ENCODE measurements at places on chromosomes 2 and 18.

DNA sequence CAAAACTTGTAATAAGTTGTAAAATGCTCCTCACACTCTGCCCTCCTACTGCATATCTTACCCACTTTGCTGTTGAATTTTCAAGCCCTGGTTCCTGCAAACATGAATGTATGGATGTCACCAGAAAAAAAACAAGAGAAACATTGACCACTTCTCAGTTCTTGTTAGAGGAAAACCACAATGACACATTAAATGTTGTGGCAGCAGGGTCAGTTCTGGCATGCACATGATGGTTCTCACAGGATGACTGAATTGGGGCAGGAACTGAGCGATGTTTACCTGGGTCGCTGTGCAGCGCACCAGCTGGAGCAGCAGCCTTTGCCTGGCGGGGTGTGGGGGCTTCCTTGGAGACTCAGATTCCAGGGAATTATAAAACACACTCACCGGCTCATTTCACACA lies 14.0 kb upstream of the PRKCE start:
- H3K4me3 ChIP-seq, result no peak overlapping the region
- no peak for DNase-seq
- no peak overlapping the region for H3K27ac ChIP-seq
- H3K4me1 ChIP-seq, result no peaks in the 10 kb centered on the region
- no peaks in the 10 kb centered on the region for H3K36me3 ChIP-seq
- no peaks in the 10 kb centered on the region for H3K27me3 ChIP-seq

GRCh38 chr2:228731517-228731916 lies 539.6 kb downstream of the PID1 start:
- no peak for DNase-seq
- H3K27ac ChIP-seq, result no peak overlapping the region
- H3K4me1 ChIP-seq, result no peaks in the 10 kb centered on the region
- H3K36me3 ChIP-seq, result no peaks in the 10 kb centered on the region
- H3K4me3 ChIP-seq, result no peak overlapping the region

DNA sequence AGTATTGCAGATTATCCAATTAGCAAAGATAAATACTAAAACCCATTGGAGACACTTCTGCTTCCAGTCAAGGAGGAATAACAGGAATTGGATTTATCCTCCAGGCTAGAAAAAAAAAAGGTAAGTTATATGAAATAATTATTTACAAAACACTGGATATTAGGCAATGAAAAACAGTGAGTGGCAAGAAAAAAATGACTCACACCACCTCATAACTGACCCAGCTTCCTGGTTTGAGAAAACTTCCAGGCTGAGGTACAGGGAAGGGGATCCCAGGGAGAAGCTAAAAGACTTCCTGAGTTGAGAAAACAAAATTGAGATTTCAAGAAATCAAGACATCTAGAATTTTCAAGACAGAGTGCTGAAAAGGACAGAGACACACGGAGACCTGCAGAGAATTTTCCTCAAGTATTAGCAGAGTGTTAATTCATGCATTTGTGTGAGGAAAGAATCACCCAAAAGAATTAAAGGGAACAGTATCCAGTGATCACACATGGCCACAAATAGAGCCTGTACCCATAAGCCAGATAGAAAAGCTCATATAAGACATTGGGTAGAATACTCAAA lies 17.4 kb downstream of the SRD5A2 start:
- DNase-seq, result no peak
- no peak overlapping the region for H3K4me3 ChIP-seq
- no peaks in the 10 kb centered on the region for H3K27me3 ChIP-seq
- no peak overlapping the region for H3K27ac ChIP-seq
- H3K4me1 ChIP-seq, result no peaks in the 10 kb centered on the region

GRCh38 chr2:10860081-10860813 lies 47.7 kb upstream of the PDIA6 start:
- no peaks in the 10 kb centered on the region for H3K36me3 ChIP-seq
- no peak for DNase-seq
- H3K4me3 ChIP-seq, result no peak overlapping the region
- no peak overlapping the region for H3K27ac ChIP-seq
- H3K27me3 ChIP-seq, result no peaks in the 10 kb centered on the region

DNA sequence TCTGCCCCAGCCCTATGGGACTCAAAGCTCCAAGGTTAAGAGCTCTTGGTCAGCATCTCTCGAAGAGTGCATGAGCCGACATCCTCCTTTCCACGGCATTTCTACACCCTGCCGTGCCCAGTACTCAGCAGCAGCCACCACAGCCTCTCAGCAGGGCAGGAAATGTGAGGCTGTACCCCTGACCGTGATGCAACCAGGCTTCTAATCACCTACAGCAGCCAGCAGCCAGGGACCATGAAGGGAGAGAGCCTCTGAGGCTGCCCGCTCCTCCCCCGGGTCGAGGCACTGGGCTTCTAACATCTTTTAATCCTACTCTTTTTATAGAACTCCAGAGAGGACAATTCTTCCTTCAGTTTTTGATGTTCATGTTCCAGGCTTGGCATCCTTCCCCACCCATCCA lies 6.5 kb downstream of the CYS1 start:
- no peaks in the 10 kb centered on the region for H3K27me3 ChIP-seq
- H3K36me3 ChIP-seq, result no peaks in the 10 kb centered on the region
- no peak overlapping the region for H3K4me3 ChIP-seq
- no peaks in the 10 kb centered on the region for H3K4me1 ChIP-seq

GRCh38 chr2:236667526-236667925 lies 97.9 kb downstream of the ACKR3 start:
- no peaks in the 10 kb centered on the region for H3K4me1 ChIP-seq
- no peak overlapping the region for H3K27ac ChIP-seq
- no peak overlapping the region for H3K4me3 ChIP-seq
- H3K27me3 ChIP-seq, result no peaks in the 10 kb centered on the region

GRCh38 chr18:44502790-44503189 lies 177.9 kb upstream of the SETBP1 start:
- DNase-seq, result no peak
- no peaks in the 10 kb centered on the region for H3K27me3 ChIP-seq
- no peaks in the 10 kb centered on the region for H3K4me1 ChIP-seq
- H3K36me3 ChIP-seq, result no peaks in the 10 kb centered on the region
- no peak overlapping the region for H3K4me3 ChIP-seq
- no peak overlapping the region for H3K27ac ChIP-seq

DNA sequence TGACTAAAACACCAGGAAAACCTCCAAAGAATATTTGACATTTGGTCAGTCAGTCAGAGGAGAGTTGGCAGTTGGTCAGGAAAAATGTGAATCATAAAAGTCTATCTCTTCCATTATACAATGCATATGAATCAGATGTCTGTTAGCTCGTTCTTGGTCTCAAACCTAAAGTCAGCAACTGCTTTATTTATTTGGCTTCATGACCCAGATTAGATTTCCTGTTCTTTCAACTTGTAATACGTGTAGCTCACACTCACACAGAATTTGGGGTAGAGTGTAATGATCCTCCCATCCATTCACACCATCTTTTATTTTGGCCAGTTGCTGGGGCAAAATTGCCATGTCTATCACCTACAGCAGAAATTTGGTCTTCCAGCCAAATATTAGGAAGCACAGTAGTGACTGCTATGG lies 81.9 kb upstream of the COL5A2 start:
- H3K27me3 ChIP-seq, result no peaks in the 10 kb centered on the region
- no peak overlapping the region for H3K4me3 ChIP-seq
- H3K4me1 ChIP-seq, result no peaks in the 10 kb centered on the region
- H3K27ac ChIP-seq, result no peak overlapping the region
- H3K36me3 ChIP-seq, result no peaks in the 10 kb centered on the region

DNA sequence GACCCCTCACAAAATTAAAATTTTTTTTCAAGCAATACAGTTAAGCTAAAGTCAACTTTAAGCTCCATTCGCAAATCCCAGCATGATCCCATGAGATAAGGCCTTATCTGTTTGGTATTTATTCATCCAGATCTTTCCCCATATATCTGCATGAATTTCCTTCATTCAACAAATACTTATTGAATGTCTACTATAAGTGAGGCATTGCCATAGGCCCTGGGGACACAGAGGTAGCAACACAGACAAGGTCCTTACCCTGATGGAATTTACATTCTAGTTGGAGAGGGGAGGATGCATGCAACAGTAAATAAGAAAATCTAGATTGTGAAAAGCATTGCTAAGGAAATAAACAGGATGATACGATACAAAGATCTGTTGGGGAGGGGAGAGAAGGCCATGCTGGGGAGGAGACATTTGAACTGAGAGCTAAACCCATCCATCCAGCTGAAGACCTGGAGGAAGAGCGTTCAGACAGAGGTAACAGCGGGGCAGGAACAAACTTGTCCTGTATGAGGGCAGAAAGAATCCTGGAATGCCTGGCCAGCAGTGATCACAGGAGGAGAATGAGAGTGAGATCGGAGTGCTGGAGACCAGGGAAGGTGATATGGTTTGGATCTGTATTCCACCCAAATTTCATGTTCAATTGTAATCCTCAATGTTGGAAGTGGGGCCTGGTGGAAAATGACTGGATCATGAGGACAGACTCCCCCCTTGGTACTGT lies 71.6 kb downstream of the SDC1 start:
- H3K27me3 ChIP-seq, result no peaks in the 10 kb centered on the region
- H3K27ac ChIP-seq, result no peak overlapping the region
- H3K36me3 ChIP-seq, result no peaks in the 10 kb centered on the region
- no peak for DNase-seq

DNA sequence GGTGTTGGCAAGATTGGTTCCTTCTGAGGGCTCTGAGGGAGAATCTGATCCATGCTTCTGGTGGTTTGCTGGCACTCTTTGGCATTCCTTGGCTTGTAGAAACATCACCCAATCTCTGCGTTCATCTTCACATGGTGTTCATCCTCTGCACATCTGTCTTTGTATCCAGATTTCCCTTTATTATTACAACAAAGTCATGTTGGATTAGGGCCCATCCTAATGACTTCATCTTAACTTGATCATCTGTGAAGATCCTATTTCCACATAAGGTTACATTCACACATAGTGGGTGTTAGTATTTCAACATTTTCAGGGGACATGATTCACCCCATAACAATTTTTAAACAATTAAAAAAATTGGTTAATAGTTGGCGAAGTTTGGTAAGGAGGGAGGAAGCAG lies 177.4 kb upstream of the CWC22 start:
- no peaks in the 10 kb centered on the region for H3K36me3 ChIP-seq
- no peak for DNase-seq
- no peaks in the 10 kb centered on the region for H3K27me3 ChIP-seq
- H3K27ac ChIP-seq, result no peak overlapping the region
- no peak overlapping the region for H3K4me3 ChIP-seq

GRCh38 chr2:53568469-53568868 lies 199.1 kb upstream of the CHAC2 start:
- H3K27me3 ChIP-seq, result no peaks in the 10 kb centered on the region
- DNase-seq, result no peak
- H3K36me3 ChIP-seq, result no peaks in the 10 kb centered on the region

GRCh38 chr2:9347411-9347881 lies 75.9 kb downstream of the ITGB1BP1 start:
- H3K4me3 ChIP-seq, result no peak overlapping the region
- H3K4me1 ChIP-seq, result no peaks in the 10 kb centered on the region
- peak overlapping the region; percentile 55 for H3K27ac ChIP-seq
- H3K36me3 ChIP-seq, result no peaks in the 10 kb centered on the region
- no peaks in the 10 kb centered on the region for H3K27me3 ChIP-seq
- no peak for DNase-seq

- no peaks in the 10 kb centered on the region for H3K36me3 ChIP-seq
- no peak overlapping the region for H3K27ac ChIP-seq
- no peaks in the 10 kb centered on the region for H3K27me3 ChIP-seq
- no peaks in the 10 kb centered on the region for H3K4me1 ChIP-seq
- no peak for DNase-seq
These were observed 317.6 kb downstream of the GPD2 start for GRCh38 chr2:156753766-156754165.

DNA sequence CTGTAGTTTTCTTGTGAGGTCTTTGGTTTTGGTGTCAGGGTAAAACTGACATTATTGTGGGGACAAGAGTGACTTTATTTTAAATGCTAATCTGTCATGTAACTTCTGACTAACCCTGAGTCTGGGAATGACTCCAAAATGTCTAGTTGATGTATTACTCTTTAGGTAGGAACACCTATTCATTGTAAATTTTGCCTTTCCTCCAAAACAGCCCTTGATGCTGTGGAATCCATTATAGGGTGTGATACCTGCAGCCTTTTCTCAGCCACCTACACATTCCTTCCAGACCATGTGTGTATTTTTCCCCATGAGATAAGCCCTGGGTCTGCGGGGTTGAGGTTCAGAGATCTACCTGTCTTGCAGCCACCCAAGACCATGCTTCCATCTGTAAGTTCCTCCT lies 4.1 kb upstream of the PRR30 start:
- H3K27ac ChIP-seq, result no peak overlapping the region
- no peaks in the 10 kb centered on the region for H3K36me3 ChIP-seq
- no peak overlapping the region for H3K4me3 ChIP-seq

DNA sequence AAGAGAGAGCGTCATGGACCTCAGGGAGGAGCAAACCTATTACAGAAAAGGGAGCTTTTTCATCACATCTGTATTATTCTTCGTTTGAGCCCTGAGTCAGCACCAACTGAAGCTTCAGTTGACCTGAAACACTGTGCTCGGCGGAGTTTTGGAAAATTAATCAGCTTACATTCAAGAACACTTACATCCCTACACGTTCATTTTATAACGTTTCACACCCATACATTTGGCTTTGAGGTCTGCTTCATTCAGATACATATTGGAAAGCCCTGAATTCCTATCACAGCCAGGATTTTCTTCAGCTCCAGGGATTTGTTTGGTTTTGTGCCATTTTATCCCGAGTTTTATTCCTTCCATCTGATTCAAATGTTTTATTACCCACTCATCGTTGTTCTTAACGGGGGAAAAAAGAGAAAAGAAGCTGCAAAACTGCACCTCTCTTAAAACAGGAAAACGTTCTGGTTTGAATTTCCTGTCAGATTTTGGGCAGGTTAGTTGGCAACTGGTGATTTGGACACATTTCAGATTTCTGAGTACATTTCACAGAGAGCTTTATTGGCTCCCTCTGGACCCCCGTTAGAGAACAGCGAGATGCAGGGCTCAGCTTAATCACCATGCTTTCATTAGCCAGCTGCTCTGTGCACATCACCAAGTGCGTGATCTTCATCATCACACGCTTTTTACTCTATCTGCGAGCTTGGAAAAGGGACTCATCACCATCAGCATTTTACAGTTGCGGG lies 88.8 kb downstream of the CDC42EP3 start:
- H3K27ac ChIP-seq, result no peak overlapping the region
- no peak for DNase-seq
- no peak overlapping the region for H3K4me3 ChIP-seq
- no peaks in the 10 kb centered on the region for H3K27me3 ChIP-seq

DNA sequence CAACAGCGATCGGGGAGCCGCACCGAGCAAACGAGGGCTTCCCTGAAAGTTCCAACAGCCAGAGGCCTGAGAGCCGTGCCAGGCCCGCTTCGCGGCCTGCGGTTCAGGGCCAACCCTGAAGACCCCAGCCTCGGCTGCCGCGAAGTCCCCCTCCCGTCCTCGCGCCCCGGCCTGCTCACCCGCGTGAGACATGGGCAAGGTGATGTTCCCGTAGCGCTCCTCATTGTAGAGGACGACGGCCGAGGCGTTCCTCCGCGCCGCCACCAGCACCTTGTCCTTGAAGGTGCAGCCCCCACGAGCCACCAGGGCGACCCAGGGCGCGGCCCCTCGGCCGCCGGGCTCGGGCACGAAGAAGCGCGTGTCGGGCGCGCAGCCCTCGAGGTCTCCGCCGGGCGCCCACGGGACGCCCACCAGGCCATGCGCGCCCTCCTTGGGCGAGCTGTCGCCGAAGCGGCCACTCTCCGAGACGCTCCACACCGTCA lies 510 bp downstream of the RNF149 start:
- no peaks in the 10 kb centered on the region for H3K27me3 ChIP-seq
- no peaks in the 10 kb centered on the region for H3K36me3 ChIP-seq
- H3K4me3 ChIP-seq, result peak overlapping the region; percentile 97
- peaks cover 12% of the 10 kb centered on the region for H3K4me1 ChIP-seq
- H3K27ac ChIP-seq, result peak overlapping the region; percentile 95
